WTC11 (cell line): ENCODE measurements at places on chromosomes 5 and 9.

DNA sequence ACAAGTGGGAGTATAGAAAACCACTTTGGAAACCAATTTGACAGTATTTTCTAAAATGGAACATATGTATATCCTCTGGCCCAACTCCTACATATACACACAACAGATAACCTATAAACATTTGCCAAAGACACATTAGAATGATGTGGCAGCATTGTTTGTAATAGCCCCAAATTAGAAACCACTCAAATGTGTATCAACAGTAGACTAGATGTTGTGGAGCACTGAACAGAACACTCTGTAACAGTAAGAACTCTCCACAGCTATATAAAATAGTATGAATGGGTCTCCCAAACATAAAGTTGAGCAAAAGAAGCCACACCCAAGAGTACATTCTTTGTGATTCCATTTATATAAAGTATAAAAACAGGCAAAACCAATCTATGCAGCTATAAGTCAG, 6.1 kb downstream of the ZNF622 start:
- peaks cover 15% of the 10 kb centered on the region for H3K4me1 ChIP-seq
- H3K4me3 ChIP-seq: no peak overlapping the region
- no peak for DNase-seq

DNA sequence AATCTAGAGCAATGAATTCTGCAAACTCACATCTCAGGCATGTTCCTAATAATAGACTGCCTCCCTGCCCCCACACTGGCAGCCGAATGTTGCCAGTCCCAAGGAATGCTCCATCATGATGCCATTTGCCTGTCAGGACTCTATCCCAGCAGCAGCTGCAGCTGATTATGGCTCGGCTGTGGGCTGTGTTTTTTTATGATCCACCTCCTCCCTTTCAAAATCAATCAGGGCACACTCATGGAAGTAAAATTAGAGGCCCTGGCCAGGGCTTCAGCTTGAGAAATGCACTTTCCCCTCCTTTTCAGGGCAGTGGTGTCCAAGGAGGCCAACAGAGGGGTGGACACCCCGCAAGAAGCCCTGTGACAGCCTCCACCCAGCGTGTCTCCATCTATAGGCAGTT, 176.7 kb upstream of the S1PR3 start:
- H3K36me3 ChIP-seq: no peaks in the 10 kb centered on the region
- no peak overlapping the region for H3K4me3 ChIP-seq
- no peaks in the 10 kb centered on the region for H3K27me3 ChIP-seq

DNA sequence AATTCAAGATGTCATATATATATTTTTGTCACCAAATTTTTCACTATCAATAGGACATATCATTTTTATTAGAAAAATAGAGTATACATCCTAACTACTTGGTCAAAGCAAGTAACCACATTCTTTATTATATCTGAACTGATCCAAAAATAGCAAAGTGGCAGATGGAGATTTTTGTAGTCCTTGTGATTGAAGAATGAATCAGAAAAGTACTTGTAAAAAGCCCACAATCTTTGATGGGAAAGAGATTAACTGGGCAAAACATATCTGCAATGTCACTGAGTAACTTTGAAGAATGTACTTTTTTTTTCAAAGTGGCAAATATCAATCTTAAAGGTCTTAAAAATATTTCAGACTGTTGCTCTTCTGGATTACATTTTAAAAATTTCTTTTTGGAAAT, 1040.6 kb upstream of the SEMA6A start:
- no peak overlapping the region for H3K27ac ChIP-seq
- H3K4me3 ChIP-seq: no peak overlapping the region
- H3K4me1 ChIP-seq: no peaks in the 10 kb centered on the region
- H3K27me3 ChIP-seq: no peaks in the 10 kb centered on the region

DNA sequence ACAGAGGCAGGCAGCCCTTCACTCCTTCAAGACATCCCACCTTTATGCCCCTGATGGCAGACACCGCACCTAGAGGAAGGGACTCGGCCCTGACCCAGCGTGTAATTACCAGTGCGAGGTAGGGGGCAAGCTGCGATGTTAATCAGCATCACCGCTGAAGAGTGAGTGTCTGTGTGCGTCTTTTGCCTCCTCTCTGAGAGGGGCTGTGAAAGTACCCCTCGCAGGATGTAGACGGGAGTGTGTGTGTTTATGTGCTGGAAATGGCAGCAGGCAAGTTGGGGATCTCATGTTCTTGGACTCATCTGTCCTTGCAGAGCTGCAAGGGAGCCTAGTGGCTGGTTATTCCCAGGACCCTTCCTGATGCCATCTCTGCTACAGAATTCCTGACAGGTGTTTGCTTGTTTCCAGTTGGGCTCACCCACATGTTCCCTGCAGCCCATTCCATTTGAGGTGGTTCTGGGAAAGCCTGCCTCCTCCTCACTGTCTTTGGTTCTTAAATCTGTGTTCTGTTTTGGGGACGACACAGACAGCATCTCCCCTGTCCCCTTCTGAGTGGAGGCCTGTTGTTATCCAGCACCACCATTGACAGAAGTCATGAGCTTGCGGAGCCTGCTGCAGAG, 70.5 kb downstream of the ZNF618 start:
- no peak overlapping the region for H3K4me3 ChIP-seq

DNA sequence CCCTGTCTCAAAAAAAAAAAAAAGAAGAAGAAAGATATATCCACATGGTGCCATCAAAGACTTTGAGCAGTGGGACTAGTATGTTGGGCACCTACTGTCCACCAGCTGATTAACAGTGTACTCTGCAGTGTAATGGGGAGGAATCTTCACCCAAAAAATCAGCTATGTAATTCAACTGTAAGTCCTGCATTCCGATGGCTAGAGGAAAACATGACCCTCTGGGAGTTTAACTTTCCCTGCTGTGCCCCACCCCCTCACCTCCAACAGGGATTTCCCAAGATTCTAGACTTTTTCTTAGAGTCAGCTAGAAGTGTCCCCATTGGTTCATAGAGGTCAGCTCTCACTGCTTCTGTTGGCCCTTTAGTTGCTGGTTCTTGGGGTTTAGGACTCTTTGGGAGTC, 221.2 kb upstream of the CLINT1 start:
- DNase-seq: peak; percentile 27
- H3K27ac ChIP-seq: no peak overlapping the region
- H3K36me3 ChIP-seq: no peaks in the 10 kb centered on the region
- peaks cover 17% of the 10 kb centered on the region for H3K4me1 ChIP-seq
- H3K4me3 ChIP-seq: no peak overlapping the region
- peaks cover 3% of the 10 kb centered on the region for H3K27me3 ChIP-seq

GRCh38 chr5:83827111-83827557, 106.5 kb upstream of the HAPLN1 start:
- H3K27ac ChIP-seq: no peak overlapping the region
- H3K4me1 ChIP-seq: peaks cover 15% of the 10 kb centered on the region
- no peak for DNase-seq
- H3K4me3 ChIP-seq: no peak overlapping the region
- H3K36me3 ChIP-seq: no peaks in the 10 kb centered on the region
- H3K27me3 ChIP-seq: no peaks in the 10 kb centered on the region

DNA sequence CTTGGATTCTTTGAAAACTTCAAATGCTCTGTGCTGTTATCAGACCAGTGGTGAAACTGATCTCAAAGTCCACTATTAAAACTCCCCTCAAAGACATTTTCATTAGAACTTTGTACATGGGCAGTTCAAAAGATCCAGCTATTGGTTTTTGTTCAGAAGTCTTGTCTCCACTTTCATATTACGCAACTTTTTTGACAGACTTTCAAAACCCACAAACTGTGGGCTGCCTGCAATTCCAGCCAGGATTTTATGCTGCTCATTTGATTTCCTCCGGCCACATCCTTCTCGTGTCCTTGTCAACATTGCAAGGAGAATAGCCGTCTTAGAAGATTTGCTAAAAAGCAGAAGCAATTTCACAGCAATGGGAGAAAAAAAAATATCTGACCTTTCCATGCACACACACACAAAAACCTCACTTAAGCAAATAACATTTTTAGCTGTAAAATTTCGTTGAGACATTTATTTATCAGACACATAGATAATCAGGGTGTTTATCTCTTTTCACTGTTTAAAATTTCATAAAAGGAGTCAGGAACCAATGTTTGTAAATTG, 1990.5 kb downstream of the MAT2B start:
- H3K36me3 ChIP-seq: no peaks in the 10 kb centered on the region
- no peak overlapping the region for H3K4me3 ChIP-seq
- no peaks in the 10 kb centered on the region for H3K27me3 ChIP-seq
- H3K27ac ChIP-seq: no peak overlapping the region
- no peak for DNase-seq
- H3K4me1 ChIP-seq: no peaks in the 10 kb centered on the region

GRCh38 chr5:169795338-169795737, 158.3 kb downstream of the DOCK2 start:
- H3K36me3 ChIP-seq: no peaks in the 10 kb centered on the region
- peaks cover 26% of the 10 kb centered on the region for H3K4me1 ChIP-seq
- no peak overlapping the region for H3K4me3 ChIP-seq
- DNase-seq: no peak
- H3K27me3 ChIP-seq: peaks cover 5% of the 10 kb centered on the region; the same call in 1 of the 2 replicates

GRCh38 chr5:160629003-160629402, 207.3 kb downstream of the PTTG1 start:
- peaks cover 25% of the 10 kb centered on the region for H3K4me1 ChIP-seq
- no peak overlapping the region for H3K27ac ChIP-seq
- DNase-seq: no peak

DNA sequence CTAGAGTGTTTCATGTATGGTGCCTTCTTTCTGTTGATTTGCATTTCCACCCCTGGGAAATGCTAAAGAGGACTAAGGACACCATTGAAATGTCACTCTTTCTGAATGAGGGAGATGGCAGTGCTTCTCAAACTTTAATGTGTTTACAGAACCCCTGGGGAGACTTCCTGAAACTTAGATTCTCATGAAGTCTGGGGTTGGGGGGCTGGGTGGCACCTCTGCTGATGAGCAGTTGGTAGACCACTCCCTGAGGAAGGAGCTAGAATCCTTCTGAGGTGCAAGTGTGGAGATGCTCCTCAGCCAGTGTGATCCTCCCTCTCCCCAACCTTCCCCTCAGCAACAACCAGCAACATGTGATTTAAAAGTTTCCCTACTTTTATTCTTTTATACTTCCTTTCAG, 546.8 kb downstream of the LRRC70 start:
- no peak overlapping the region for H3K27ac ChIP-seq
- no peaks in the 10 kb centered on the region for H3K36me3 ChIP-seq
- no peak for DNase-seq
- H3K4me1 ChIP-seq: peaks cover 36% of the 10 kb centered on the region
- no peak overlapping the region for H3K4me3 ChIP-seq

- H3K36me3 ChIP-seq: peaks cover 5% of the 10 kb centered on the region; the same call in 1 of the 2 replicates
- no peaks in the 10 kb centered on the region for H3K27me3 ChIP-seq
- H3K4me3 ChIP-seq: no peak overlapping the region
- no peak overlapping the region for H3K27ac ChIP-seq
- peaks cover 83% of the 10 kb centered on the region for H3K4me1 ChIP-seq
Observed at GRCh38 chr9:23731353-23731752, 94.7 kb downstream of the ELAVL2 start.

- peaks cover 11% of the 10 kb centered on the region for H3K4me1 ChIP-seq
- no peaks in the 10 kb centered on the region for H3K27me3 ChIP-seq
- H3K4me3 ChIP-seq: no peak overlapping the region
- H3K36me3 ChIP-seq: peaks cover 4% of the 10 kb centered on the region
- no peak for DNase-seq
Observed at GRCh38 chr9:6188466-6188865, 27.1 kb upstream of the IL33 start.

DNA sequence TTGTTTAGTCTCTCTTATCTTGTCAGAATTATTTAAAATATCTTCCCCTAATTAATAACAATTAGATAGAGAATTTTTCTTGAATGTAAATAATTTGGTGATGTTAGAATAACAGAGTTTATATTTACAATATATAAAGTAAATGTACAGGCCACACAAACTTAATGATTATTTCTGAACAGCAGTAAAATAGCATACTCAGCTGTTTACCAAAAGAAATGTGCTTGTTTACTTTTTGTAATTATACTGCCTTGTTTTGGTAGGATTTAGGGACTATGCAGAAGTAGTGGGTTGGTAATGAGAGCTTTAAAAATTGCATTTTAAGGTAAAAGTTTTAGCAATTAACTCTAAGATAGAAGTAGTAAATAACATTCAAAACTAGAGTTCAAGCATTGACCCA, 17.4 kb downstream of the NDFIP1 start:
- no peak for DNase-seq
- H3K27ac ChIP-seq: no peak overlapping the region
- peaks cover 17% of the 10 kb centered on the region for H3K36me3 ChIP-seq
- peaks cover 20% of the 10 kb centered on the region for H3K4me1 ChIP-seq

- H3K27ac ChIP-seq: no peak overlapping the region
- DNase-seq: no peak
- H3K4me3 ChIP-seq: no peak overlapping the region
- peaks cover 14% of the 10 kb centered on the region for H3K4me1 ChIP-seq
- H3K27me3 ChIP-seq: no peaks in the 10 kb centered on the region
Observed at GRCh38 chr9:98652741-98653140, 56.0 kb downstream of the GABBR2 start.

GRCh38 chr9:127267793-127268525, 3.4 kb downstream of the GARNL3 start:
- no peaks in the 10 kb centered on the region; the same call in 1 of the 2 replicates for H3K36me3 ChIP-seq
- H3K27me3 ChIP-seq: no peaks in the 10 kb centered on the region
- H3K4me1 ChIP-seq: peaks cover 20% of the 10 kb centered on the region
- no peak overlapping the region for H3K4me3 ChIP-seq
- 0 out of 2 replicates have a peak overlapping the region, but pooled peaks have one; percentile 18 for H3K27ac ChIP-seq

DNA sequence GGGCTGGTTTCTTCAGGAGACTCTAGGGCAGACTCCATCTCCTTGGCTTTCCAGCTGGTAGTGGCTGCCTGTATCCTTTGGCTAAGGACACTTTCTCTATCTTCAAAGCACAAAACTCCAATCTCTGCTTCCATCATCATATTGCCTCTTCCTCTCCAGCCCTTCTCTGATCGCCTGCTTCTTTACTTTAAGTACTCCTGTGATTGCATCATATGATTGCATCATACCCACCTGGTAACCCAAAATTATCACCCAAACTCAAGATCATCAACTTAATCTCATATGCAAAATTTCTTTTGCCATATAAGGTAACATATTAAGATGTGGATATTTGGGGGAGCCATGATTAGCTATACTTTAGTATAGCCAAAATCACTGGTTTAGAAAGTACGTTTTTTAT, 1092.6 kb upstream of the CDH6 start:
- H3K36me3 ChIP-seq: no peaks in the 10 kb centered on the region
- DNase-seq: no peak
- H3K27me3 ChIP-seq: no peaks in the 10 kb centered on the region; the same call in 1 of the 2 replicates
- H3K27ac ChIP-seq: no peak overlapping the region
- peaks cover 31% of the 10 kb centered on the region for H3K4me1 ChIP-seq

- peaks cover 63% of the 10 kb centered on the region for H3K4me1 ChIP-seq
- no peak overlapping the region for H3K27ac ChIP-seq
- peak; percentile 45 for DNase-seq
- H3K27me3 ChIP-seq: no peaks in the 10 kb centered on the region; the same call in 1 of the 2 replicates
Observed at GRCh38 chr5:15500325-15501001, 483 bp downstream of the FBXL7 start.

GRCh38 chr5:14141764-14142163, 1.4 kb upstream of the TRIO start:
- H3K4me1 ChIP-seq: peaks cover 30% of the 10 kb centered on the region
- H3K36me3 ChIP-seq: no peaks in the 10 kb centered on the region
- peaks cover 8% of the 10 kb centered on the region; the same call in 1 of the 2 replicates for H3K27me3 ChIP-seq

DNA sequence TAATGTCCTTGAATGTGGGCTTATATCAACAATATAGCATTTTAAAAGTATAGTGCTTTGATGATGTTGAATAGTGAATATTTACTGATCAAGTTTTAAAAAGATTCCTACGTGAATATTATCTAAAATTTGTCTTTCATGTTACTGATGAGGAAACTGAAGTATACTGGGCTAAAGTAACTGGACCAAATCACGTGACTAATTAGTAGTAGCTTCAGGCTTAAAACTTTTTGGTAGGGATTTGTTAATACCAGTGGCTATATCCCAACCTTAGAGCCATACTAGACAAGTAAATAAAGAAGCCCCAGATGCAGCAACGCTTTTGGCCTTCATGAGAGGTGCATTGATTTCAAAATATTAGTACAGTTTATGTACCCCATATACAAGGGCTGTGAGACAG, 152.1 kb upstream of the EDIL3 start:
- H3K36me3 ChIP-seq: peaks cover 25% of the 10 kb centered on the region
- no peak overlapping the region for H3K4me3 ChIP-seq
- no peak overlapping the region for H3K27ac ChIP-seq
